Right cardiac atrium (tissue), 5 donors: ENCODE measurements at places on chromosomes 2 and 18. TPM values are rescaled to one million over a fixed set of nuclear protein-coding genes. Genes with fewer than 3 reads are reported as not detected.

GPR75 gene
- 0.84 TPM for polyA plus RNA-seq

ACADL gene
- 2.8 TPM for polyA plus RNA-seq

SF3B6 gene
- polyA plus RNA-seq: 101 TPM

IMMT gene
- 132 TPM for polyA plus RNA-seq

EMX1 gene
- polyA plus RNA-seq: 0.18 TPM

DNA sequence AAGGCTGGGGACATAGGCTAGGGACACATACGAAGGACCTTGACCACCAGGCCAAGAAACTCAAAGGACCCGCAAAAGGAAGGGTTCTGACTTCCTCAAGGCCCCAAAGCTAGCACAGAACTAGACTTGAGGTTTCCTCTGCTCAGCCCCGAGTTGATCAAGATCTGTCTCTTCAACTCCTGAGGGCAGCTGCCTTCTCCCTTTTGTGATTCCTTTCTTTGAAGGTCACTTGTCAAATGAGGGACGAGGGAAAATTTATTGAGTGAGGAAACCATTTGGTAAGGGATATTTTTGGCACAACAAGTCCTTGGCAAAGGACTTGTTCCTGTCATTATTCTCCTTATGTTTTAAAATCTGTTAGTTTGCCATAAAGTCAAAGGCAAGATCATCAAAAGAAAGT is 12.3 kb upstream of the ROCK2 start:
- DNase-seq: no peak

GRCh38 chr2:135986507-135986906 is 1.1 kb upstream of the DARS1 start:
- DNase-seq: no peak

- no peak for DNase-seq
Observed at GRCh38 chr2:164839914-164840457, 1.6 kb downstream of the COBLL1 start.

DNA sequence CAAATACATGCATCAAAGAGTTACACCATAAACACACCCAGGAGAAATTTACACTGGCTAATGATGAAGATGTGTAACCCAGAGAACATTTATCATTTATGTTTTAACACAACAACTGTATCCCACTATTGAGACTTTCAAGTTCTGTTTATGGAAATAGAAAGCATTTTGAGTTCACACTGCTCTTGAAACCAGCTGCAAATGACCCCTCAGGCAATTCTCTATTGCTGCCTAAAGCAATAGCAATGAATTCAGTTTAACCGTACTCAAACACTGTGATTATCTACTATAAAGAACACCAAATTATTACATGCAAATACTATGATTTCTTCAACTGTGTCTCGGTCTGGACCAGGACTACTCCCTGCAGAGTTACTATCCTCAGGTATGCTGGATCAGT is 452.7 kb upstream of the NRXN1 start:
- DNase-seq: no peak

DNA sequence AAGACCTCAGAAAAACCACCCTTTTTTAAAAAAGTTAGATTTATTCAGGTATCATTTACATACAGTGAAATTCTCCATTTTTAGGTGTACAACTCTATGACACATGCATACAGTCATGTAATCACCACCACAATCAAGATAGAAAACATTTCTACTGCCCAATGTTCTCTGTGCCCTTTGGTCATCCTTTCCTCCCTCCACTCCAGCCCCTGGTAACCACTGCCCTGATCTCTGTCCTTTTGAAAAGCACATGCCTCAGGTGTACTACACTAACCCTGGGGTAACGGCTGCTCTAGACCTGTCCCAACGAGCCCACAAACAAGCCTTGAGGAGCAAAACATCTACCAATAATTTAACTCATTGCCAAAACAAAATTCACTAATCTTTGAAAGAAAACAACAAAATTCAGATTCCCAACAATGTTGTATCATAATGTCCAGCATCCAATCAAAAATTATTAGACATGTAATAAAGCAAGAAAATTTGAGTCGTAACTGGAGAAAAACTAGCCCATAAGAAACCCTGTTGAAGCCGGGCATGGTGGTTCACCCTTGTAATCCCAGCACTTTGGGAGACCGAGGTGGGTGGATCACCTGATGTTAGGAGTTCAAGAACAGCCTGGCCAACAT is 25.9 kb upstream of the KLF11 start:
- DNase-seq: no peak

- peak; percentile 52 for DNase-seq
Observed at GRCh38 chr2:190469771-190470170, 61.6 kb downstream of the MFSD6 start.

DNA sequence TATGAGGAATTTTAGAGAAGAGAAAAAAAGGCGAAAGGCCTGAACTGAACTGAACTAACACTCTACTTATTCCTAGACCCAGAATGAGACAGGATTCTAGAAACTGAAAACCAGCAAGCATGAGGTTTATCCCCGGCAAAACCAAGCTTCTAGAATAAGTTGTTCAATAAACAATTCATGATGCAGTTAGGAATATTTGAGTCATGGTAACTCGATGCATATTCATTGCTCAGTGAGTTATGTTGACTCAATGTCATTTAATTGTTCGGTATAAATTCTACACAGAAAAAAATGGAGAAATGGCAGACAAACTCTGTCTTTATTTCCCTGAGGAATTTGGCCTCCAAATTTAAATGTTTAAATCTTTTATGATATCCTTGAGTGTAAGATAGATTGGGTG is 321.5 kb downstream of the SATB2 start:
- no peak for DNase-seq

- no peak for DNase-seq
Observed at GRCh38 chr2:168708080-168708479, 94.4 kb upstream of the NOSTRIN start.

GRCh38 chr18:35038881-35039491 is 2.2 kb upstream of the MAPRE2 start:
- DNase-seq: no peak

DNA sequence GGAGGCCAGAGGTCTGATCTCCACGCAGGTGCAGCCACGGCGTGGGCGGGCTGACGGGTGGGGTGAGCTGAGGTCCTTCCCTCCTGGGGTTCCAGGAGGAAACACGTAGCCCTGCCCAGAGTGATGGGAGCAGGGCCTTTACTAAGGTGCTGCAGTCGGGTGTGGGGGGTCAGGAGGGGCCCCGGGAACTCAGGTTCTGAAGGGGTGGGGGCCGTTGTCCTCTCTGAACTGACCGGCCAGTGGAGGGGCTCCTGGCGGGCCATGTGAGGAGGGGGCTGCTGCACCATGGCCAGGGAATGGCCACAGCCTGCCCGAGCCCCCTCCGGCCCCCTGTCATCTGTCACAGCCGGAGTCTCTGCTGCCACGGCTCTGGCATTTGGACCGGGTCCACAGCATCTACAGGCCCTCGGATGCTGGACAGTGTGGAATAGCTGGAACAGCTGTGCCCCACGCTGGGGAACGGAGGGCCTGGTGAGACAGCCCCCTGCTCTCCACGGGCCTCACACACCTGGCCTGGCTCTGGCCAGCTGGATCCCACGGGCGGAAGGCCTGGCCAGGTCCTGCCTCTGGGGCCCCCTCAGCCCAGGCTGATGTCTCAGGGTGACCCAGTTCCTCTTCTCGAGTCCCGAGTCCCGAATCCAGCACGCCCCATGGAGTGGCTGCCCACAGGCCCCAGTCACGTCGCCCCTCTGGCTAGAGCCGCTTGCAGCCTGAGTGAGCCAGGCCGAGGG is 145.6 kb upstream of the GPC1 start:
- DNase-seq: peak; percentile 50

DNA sequence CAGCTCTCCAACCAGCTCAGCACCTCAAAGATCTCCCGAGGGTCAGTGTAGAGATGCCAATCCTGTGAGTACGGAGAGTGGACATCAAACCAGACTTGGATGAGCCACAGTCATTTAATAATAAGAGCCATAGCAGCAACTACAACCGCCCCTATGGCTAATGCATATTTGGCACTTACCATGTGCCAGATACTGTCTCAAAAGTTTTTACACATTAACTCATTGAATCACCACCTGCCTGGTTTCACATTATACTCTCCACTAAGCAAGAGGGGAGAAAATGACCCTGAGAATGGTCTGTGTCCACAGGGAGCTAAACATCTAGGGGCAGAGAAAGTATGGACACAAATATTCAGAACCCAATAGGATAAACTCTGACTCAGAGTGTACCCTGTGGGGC is 2.6 kb downstream of the CNPPD1 start:
- no peak for DNase-seq

- no peak for DNase-seq
Observed at GRCh38 chr18:12963069-12963468, 15.3 kb downstream of the SEH1L start.

GRCh38 chr2:114127372-114127771 is 237.5 kb downstream of the ACTR3 start:
- DNase-seq: no peak

- DNase-seq: no peak
Observed at GRCh38 chr2:197304556-197305011, 6.0 kb downstream of the ANKRD44 start.

- DNase-seq: no peak
Observed at GRCh38 chr2:10410001-10410822, 37.9 kb downstream of the ODC1 start.

DNA sequence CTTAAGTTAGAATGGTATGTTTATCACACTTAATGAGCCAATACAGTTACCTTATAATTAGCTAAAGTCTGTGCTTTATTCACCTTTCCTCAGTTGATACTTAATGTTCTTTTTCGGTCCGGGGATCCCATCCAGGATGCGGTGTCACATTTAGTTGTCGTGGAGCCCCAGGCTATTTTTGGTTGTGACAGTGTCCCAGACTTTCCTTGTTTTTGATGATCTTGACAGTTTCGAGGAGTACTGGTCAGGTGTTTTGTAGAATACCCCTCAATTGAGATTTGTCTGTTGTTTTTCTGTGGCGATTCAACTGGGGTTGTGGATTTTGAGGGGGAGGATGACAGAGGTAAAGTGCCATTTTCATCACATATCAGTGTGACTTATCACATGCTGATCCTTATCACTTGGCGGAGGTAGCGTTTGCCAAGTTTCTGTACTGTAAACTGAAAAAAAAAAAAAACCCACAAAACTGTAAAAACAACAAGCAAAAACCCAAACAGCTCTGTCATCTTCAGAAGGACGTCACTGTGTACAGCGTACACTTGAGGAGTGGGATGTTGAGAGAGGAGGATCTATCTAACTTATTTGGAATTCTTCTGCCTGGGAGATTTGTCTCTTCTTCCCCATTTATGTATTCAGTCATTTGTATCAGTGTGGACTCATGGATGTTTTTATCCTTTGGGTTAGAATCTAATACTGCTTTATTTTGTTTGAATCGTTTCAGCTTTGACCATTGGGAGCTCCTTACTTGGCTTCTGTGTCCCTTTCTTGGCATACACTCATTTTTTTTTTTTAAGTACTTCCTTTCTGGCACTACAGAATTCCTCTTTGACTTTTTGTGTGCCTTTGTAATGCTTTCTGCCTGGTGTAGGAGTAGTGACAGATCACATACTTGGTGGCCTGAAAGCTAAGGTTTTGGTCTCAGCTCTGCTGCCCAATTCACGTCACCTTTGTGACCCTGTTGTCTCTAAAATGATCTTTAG is 68.1 kb downstream of the FMNL2 start:
- DNase-seq: no peak

GRCh38 chr2:8465560-8465959 is 216.3 kb upstream of the ID2 start:
- no peak for DNase-seq

GRCh38 chr2:54670485-54671009 is 52.9 kb upstream of the EML6 start:
- no peak for DNase-seq

DNA sequence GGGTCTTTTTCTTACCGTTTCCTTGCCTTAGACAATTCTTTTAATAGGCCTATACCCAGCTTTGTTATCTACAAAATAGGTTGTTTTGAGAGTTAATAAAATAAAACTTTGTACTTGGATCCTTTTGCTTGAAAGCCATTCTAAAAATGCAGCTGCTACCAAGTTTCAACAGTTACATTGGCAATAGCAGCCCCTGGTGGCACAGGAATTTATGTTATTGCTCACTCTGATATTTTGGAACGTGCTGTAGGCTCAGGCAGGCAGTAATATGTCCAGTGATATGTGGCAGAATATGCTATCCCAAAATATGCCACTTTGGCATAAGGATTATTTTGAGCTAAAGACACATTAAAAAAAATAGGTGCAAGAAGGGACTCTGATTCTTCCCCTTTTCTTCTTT is 6.7 kb upstream of the COMMD1 start:
- no peak for DNase-seq

GRCh38 chr2:158034198-158034866 is 67.3 kb upstream of the UPP2 start:
- DNase-seq: no peak

DNA sequence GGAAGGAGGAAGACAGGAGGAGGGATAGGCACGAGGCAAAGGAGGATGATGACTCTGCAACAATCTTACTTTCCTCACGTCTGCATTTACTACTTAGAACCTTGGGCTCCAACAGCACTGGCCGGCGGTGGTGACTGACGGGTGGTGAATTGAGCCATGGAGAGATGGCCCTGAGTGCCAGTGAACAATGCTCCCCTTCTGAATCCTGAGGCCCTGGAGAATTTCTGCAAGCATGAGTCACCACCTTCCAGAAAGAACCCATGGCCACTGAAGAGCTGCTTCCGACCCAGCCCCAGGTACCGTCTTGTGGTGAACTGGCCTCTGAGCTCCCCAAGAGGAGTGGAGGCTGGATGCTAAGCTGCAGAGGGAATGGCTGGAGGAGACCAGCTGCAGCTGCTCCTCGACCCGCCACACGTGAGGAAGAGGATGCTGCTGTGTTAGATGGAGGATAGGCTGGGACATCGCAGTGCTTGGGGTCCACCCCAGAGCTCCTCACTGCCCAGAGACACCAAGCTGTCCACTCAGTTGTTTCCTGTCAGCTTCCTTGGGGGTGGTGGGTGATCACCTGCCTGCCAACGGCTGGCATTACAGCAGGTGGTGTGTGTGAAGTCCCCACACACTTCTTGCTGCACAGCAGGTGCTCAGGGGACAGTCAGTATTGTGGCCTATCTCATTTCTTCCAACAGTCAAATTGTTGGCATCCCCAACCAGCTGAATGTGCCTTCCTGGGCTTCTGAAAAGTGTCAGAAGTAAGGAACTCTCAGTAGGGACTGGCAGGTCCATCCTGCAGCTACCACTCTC is 186.5 kb upstream of the ID2 start:
- no peak for DNase-seq

DNA sequence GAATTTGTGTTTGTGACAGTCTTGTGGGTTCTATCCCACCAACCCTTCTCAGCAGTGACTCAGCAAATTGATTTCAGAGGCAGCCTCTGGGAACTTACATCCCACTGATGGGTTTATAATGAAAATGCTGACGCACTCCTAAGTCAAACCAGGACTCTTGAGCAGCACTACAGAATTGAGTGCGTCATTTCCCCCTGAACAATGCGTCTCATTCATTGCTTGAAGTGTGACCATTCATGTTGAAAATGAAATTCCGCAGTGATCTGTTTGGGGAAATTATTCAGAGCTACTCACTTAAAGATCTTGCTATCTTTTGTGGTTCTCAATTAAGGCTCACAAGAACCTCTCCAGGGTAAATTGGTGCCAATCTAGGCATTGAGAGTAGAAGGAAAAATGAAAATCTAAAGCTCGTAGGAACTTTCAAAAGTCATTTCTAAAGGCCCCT is 417.7 kb upstream of the SLC14A2 start:
- no peak for DNase-seq
